Fibroblast of the aortic adventitia (primary cell): ENCODE measurements at places on chromosomes 3 and 15.

DNA sequence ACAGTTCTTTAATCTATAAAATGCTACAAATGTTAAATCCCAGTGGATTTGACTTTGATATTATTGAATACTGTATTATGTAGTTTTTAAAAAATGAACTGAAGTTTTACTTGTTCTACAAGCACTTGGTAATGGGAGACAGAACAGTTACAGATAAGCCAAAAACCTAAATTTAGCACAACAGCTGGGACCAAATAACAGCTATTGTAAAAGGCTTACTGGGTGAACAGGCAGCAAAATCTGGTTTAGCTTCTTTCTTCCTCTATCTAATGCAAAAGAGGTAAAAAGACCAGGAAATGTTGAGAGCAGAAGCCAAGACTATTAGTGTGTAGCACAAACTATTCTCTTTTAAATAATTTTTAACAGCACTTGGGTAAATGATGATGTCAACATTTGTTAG lies 1.6 kb upstream of the ATOSA start:
- no peak for DNase-seq

GRCh38 chr3:123071146-123071545 lies 4.3 kb downstream of the PDIA5 start:
- peak; percentile 30 for DNase-seq

- DNase-seq, result no peak
Observed at GRCh38 chr3:188868803-188869202, 303.0 kb upstream of the TPRG1 start.

DNA sequence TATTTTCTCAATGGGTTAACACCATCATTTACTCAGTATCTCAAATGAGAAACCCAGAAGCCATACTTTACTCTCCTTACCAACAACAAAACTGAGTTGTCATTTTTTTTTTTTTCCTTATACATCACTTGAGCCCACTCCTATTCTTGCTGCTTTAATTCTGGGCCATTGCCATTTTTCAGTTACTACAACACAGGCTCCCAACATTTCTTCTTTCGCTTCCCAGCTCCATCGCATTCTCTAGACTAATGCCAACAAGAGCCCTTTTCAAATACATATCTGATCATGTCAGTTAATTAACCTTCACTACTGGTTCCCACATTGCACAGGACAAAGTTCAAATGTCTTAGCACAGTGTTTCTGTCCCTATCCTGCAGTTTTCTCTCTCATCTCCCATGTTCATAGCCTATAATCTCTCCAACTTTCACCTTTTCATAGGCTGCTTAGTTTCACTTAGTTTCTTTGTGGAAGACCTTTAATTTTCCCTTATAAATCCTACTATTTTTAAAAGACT lies 22.5 kb upstream of the ANXA2 start:
- DNase-seq, result no peak

DNA sequence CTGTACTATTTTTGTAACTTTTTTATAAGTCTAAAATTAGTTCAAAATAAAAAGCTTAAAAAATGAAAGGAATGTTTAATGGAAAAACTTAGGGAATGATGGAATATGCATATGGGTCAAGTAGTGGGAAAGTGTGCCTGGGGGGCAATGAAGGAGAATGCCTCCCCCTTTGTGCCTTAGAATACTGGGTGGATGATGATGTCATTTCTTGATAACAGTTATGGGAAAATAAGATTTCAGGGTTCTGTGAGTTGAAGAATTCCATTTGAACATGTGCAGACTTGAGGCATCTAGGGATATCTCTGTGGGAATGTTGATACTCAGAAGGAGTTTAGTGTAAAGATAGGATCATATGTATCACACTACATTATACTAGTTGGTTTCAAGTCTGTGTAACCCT lies 13.8 kb downstream of the WDR93 start:
- peak; percentile 49 for DNase-seq
